NCI-H524 treated with DMSO at 0.1 percent for 48 hours (cell line): ENCODE measurements at places on chromosomes 13 and 19.

GRCh38 chr13:49641801-49642291, 13.5 kb downstream of the ARL11 start:
- no peak for DNase-seq

DNA sequence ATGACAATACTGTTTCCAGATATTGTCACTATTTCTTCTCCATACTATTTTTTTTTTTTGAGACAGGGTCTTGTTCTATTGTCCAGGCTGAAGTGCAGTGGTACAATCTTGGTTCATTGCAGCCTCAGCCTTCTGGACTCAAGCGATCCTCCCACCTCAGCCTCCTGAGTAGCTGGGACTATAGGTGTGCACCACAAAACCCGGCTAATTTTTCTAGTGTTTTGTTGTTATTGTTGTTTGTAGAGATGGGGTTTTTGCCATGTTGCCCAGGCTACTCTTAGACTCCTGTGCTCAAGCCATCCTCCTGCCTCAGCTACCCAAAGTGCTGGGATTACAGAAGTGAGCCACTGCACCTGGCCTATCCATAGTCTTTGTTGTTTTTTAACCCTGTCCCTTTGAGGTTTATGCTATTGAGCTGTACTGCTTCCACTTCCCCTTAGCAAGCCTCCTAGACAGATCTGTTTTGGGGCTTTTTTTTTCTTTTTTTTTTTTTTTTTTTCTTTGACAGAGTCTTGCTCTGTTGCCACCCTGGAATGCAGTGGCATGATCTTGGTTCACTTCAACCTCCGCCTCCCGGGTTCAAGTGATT, 27.6 kb upstream of the MAP3K10 start:
- DNase-seq, result no peak

GRCh38 chr19:18769989-18770528, 21.0 kb downstream of the COMP start:
- no peak for DNase-seq

DNA sequence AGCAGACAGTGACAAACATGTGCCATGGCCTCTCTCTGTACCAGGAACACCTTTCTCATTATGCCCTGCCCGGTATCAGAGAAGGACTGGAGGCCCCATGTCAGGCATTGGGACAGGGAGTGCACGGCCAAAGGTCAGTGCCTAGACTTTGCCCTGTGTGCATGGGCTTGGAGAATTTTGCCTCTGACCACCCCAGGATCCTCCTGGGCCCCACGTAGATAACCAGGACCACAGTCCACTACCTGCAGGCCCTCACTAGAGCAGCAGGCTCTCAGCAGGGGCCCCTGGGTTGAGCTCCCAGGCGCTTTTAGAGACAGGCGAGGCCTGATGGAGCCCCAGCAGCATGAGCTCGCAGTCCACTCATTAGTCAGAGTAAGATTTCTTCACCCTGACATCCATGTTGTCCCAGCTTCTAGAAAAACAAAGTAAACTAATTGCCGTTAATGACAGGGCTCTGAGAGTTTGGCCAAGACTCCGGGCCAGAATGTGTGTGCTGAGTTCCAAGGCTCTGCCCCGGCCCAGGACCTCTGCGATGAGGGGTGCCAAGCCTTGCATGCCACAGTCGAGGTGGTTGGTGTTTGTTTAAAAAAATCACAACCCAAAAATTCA, 42.7 kb downstream of the CAPN12 start:
- no peak for DNase-seq
